ENCODE measurements at places on chromosomes 1 and 21.

- DNase-seq = no peak
Measured at GRCh38 chr1:113185463-113186104, 112.6 kb downstream of the LRIG2 start.

- DNase-seq = no peak
Measured at GRCh38 chr21:38787461-38788274, 18.1 kb upstream of the ETS2 start.

DNA sequence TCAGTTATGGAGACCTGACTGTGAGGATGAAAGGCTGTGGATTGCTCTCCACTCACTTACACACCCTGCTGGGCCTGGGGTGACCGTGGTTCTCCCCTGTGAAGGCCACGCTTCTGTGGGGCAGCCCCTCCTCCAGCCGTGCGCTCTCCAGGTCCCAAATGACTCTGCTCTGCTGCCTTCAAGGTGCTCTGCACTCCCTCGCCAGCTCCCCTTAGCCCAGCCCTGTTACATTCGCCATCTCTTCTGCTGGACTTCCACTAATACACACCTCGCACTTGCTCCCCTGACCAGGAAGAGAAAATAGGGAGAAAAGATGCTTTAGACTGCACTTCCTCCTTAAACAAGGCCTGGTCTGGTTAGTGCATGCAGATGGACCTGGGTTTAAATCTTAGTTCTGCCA is 24.6 kb downstream of the OPTC start:
- DNase-seq = no peak

GRCh38 chr1:76115171-76115570 is 40.6 kb downstream of the ST6GALNAC3 start:
- no peak for DNase-seq

GRCh38 chr1:16175610-16176553 is 20.0 kb upstream of the EPHA2 start:
- DNase-seq = no peak

DNA sequence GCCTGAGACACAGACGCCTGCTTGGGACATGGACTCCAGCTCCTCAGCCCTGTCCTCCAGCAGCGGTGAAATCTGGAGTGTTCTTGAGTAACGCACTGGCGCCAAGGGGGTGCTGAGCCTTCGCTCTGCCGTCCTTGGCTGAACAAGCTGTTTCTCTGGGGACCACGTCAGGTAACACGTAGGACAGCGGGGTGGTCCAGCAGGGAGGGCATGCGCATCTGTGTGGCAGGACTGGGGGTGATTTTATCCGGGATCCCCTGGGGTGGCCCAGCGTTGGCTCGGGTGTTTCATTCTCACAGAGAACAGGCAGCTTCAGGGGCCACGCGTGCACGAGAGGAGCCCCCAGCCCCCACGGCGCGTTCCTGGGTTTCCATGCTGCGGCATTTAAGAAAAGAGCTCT is 61.2 kb downstream of the AGPAT3 start:
- no peak for DNase-seq

DNA sequence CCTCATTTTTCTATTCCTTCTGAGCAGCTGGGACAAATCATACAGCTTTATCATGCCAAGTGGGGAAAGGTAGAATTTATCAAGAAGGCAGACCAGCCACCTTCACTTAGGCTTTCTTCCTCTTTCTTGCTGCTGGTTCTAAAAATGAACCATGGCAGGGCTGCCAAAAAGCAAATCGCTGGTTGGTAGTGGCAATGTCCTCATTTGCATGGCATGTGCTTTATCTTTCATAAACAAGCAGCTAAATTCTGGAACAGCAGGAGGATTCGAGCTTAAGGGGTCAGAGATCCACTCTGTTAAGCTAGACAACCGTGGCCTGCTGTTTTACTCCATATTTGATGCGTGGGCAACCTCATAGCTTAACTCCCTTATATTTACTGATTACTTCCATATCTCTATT is 91.3 kb downstream of the RPE65 start:
- no peak for DNase-seq

- DNase-seq = no peak
Measured at GRCh38 chr1:198918920-198919319, 280.1 kb downstream of the PTPRC start.

DNA sequence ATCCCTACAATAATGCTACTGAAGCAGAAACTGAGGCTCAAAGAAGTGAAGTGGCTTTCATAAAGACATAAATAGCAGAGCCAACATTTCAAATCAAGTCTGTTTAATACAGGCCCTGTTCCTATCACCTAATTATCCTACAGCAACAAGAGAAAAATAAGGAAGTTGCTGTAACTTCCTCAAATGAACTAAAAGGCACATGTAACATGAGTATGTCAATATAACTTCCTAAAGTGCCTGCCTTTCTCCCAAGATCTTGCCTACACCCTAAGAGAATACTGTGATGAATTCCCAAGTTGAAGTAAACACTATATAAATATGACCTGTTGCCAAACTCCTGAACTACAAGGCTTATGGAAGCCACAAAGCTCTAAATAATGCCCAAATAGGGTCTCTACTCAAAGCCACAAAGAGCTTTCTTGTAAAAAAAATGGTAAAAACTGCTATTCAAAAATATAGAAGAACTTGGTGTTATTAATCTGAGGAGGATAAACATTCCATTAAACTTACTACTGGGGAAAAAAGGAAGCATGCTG is 8.6 kb downstream of the BEND5 start:
- DNase-seq = no peak

GRCh38 chr1:91594383-91595055 is 93.9 kb downstream of the CDC7 start:
- no peak for DNase-seq

- no peak for DNase-seq
Measured at GRCh38 chr1:213821175-213821942, 166.4 kb upstream of the PROX1 start.

- DNase-seq = no peak
Measured at GRCh38 chr1:113101588-113101987, 28.6 kb downstream of the LRIG2 start.

Data from CD4-positive, alpha-beta T cell treated with Interleukin-15 for 4 hours (primary cell).